Neural crest cell (in vitro differentiated cells): ENCODE measurements at places on chromosomes 2 and 18.
A peak's percentile ranks its signal among the peaks of the same experiment; 100 is the strongest.

DNA sequence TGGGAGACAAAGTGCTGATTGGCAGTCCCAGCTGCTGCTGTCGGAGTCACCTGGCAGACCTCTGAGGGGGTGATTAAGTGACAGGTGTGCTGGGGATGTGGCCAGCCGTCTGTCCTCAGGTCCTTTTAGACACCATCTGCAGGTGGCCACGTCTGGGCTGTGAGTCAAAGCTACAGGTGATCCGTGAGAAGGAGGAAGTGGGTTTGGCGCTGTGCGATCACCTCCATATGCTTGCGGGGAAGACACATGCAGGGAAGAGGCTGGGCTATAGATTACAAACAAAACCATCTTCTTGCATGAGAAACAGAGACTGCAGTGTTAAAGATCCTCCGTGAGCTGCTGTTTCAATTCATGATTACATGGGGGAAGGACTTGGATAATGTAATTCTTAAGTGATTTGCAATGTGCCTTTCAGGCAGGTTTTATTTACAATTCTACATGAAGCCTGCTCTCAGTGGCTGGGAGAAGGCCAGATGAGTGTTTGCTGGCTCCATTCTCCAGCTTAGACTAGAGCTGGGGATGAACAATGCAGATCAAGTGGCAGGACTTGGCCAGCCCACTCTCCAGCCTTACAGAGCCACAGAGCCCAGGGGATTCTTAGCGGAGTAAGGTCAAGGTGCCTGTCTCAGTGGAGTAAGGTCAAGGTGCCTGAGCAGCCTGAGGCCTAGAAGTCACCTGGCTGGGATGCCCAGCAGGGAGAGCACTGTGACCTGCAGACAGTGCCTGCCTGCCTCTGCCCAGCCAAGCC is 87.8 kb downstream of the LYPD1 start:
- peaks cover 30% of the 10 kb centered on the region for H3K4me1 ChIP-seq
- peak overlapping the region; percentile 13 for H3K27ac ChIP-seq
- H3K27me3 ChIP-seq, result no peaks in the 10 kb centered on the region
- no peaks in the 10 kb centered on the region for H3K36me3 ChIP-seq
- H3K4me3 ChIP-seq, result no peak overlapping the region

DNA sequence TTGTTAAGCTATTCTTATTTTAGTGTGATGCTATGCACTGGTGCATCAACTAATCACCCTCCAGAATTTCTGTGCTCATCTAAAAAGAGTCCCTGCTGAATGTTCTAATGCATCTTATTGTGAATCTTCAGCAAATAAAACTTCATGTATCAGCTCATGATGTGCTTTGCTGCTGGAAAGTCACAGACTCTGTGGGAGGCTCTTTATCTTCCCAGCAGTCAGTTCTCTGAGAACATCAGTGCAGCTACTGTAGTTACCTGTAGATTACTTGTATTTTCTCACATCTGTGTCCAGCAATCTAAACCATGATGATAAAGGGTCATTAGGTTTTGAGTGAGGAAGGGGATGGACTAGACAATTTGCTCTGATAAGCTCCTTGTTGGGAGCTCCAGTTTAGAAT is 141.6 kb upstream of the SP3 start:
- no peak overlapping the region for H3K27ac ChIP-seq
- no peaks in the 10 kb centered on the region for H3K4me1 ChIP-seq
- no peaks in the 10 kb centered on the region for H3K27me3 ChIP-seq
- H3K4me3 ChIP-seq, result no peak overlapping the region
- no peaks in the 10 kb centered on the region for H3K36me3 ChIP-seq

- peaks cover 48% of the 10 kb centered on the region for H3K4me1 ChIP-seq
- H3K27me3 ChIP-seq, result no peaks in the 10 kb centered on the region
- H3K36me3 ChIP-seq, result peaks cover 15% of the 10 kb centered on the region
- H3K27ac ChIP-seq, result no peak overlapping the region
- DNase-seq, result no peak
Observed at GRCh38 chr2:226797289-226797988, 2.2 kb downstream of the IRS1 start.

DNA sequence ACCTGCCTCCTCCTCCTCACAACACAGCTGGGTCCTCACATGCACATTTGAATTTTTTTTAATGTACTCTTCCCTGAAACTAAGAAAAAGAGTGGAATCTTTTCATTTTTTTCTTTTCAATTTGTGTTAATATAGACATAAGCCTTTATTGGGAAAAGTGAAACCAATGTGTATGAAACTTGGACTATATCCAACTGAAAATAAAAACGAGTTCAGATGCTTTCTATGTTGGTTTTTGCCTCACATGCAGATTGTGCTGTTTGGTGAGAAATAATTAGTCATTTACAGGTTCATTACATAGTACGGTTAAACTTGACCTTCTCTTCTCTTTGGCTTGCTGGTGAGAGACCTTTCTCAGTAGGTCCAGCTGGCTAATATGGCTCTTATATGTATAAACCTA is 515.2 kb upstream of the FANCL start:
- no peak overlapping the region for H3K27ac ChIP-seq
- no peaks in the 10 kb centered on the region for H3K4me1 ChIP-seq
- H3K4me3 ChIP-seq, result no peak overlapping the region
- no peaks in the 10 kb centered on the region for H3K36me3 ChIP-seq
- DNase-seq, result no peak

- H3K4me3 ChIP-seq, result peak overlapping the region; percentile 96
- H3K27ac ChIP-seq, result peak overlapping the region; percentile 93
- H3K36me3 ChIP-seq, result no peaks in the 10 kb centered on the region
- no peak for DNase-seq
- H3K27me3 ChIP-seq, result no peaks in the 10 kb centered on the region
Observed at GRCh38 chr2:97995026-97995733, 568 bp downstream of the TMEM131 start.

DNA sequence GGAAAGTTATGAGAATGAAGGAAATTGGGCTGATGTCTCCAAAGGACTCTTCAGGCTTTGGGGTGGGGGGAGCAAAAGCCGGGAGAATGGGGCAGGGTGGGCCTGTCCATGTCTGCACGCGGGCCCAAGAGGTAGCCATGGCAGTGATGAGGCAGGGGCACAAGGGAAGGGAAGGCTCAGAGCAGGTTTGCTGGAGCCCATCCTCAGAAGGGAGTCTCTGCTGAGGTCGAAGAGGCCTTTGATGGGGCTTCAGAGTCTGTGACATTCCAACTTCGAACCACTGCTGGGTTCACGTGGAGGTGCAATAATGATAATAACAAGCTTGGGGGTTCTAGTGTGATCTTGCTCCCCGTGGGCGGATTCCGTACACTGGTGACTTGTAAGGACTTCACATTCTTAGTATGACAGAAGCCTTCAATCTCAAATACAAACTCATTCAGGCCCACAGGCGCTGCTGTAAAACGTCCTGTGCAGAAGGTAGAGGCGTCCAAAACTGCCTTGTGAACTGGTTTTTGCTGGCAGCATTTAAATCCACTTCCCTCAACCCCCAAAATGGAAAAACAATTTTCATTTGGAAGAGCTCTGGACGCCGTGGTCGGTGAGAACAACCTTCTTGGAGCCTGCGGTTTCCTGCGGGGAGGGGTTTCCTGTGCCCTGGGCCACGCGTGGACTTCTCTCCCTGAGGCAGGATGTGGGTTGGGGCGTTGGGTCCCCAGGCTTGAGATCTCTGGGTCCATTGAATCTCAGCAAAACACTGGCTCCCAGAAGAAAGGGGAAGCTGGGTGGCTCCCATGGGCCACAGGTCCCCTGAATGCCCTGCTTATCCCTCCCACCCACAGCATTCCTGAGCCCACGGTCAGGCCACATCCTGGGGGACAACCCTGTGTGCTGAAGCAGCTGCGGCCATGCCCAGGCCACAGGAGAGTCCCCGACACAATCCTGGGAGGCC is 151.0 kb downstream of the TPO start:
- DNase-seq, result no peak
- no peaks in the 10 kb centered on the region for H3K4me1 ChIP-seq
- H3K4me3 ChIP-seq, result no peak overlapping the region
- H3K27me3 ChIP-seq, result no peaks in the 10 kb centered on the region
- H3K36me3 ChIP-seq, result peaks cover 9% of the 10 kb centered on the region

DNA sequence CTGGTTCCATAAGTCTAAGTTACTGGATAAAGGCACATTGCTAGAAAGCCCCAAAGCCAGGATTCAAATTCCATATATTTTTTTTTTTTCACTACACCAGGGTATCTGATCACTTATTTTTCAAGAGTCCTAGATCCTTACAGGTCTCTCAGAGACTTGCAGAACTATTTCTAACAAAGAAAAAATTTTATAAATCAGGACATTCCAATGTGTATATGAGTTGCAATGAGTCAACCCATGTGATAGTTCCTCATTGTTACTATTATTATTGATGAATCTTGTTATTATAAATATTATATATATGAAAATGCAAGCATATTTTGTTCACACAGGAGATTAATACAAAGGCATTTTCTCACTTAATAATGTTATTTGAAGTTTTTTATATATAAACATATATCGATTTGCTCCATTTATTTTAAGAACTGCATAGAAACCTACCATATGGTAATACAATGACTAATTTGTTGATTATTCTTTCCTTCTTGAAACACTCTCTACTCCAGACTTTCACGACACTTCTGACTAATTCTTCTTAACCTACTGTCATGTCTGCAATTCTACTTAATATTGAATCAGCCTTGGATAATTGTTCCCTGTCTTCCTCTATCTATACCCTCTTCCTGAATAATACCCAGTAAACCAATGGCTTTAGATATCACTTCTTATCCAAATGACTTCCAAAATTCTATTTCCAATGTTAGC is 968.4 kb upstream of the NRXN1 start:
- H3K36me3 ChIP-seq, result no peaks in the 10 kb centered on the region
- H3K4me1 ChIP-seq, result no peaks in the 10 kb centered on the region
- no peak for DNase-seq
- no peak overlapping the region for H3K27ac ChIP-seq

DNA sequence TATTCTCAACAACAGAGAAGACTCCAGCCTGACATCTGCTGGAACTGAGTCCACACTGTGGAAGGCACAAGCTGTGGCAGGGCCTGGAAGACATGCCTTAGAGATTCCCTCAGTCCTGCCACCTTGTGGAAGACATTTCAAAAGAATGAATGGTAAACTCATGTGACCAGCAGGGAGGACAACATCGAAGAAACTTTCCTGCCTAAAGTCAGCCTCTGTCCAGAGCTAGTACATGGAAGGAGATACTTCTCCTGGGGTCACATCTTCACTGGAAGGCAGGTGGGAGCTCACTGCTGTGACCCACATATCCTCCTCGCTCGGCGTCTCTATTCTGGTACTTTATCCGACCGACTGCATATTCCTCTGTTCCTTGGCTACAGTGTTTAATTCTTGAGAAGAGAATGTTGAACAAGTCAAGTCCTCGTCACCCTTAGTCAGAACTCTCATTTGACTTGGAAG is 59.5 kb downstream of the PUM2 start:
- peak; percentile 61 for DNase-seq
- peak overlapping the region; percentile 60 for H3K27ac ChIP-seq
- peaks cover 7% of the 10 kb centered on the region for H3K4me1 ChIP-seq

GRCh38 chr18:67735506-67735905 is 219.0 kb upstream of the DSEL start:
- no peaks in the 10 kb centered on the region for H3K36me3 ChIP-seq
- no peak overlapping the region for H3K27ac ChIP-seq
- DNase-seq, result no peak
- no peaks in the 10 kb centered on the region for H3K4me1 ChIP-seq

- H3K4me3 ChIP-seq, result peak overlapping the region; percentile 40
- H3K4me1 ChIP-seq, result peaks cover 66% of the 10 kb centered on the region
Observed at GRCh38 chr2:96962567-96963203, 23.7 kb downstream of the FAM178B start.

- DNase-seq, result no peak
- H3K4me3 ChIP-seq, result peak overlapping the region; percentile 76
- no peak overlapping the region for H3K27ac ChIP-seq
- peaks cover 40% of the 10 kb centered on the region for H3K27me3 ChIP-seq
Observed at GRCh38 chr2:40448476-40449079, 3.3 kb downstream of the SLC8A1 start.

DNA sequence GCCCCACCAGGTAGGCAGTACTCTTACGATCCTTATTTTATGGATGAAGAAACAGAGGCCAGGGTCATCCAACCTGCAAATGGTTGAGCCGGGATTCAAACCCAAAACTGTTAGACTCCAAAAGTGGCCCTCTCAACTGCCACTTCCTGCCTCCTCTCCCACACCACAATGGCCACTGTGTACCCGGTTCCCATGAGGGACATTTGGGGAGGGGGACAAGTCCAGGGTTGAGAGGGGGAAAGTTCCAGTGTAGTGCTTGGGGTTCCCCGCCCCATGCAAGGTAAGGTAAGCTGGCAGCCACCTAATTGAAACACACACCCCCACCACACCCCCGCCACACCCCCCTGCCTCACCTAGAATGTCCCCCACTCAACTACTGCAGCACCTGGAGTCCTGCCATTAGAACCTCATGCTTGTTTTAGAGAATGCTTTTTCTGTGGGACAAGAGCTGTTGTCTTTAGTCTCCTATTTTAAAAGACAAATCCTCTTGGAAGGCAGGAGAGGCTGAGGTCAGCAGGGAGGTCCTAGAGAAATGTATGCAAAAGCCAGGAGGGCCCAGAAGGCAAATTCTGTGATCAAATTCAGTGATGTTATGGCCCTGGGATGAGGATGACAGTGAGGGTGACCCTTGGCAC is 145.2 kb downstream of the ZFP36L2 start:
- no peaks in the 10 kb centered on the region for H3K36me3 ChIP-seq
- no peak overlapping the region for H3K27ac ChIP-seq
- peak overlapping the region; percentile 62 for H3K4me3 ChIP-seq
- no peak for DNase-seq
- H3K27me3 ChIP-seq, result no peaks in the 10 kb centered on the region
- H3K4me1 ChIP-seq, result peaks cover 64% of the 10 kb centered on the region

- H3K36me3 ChIP-seq, result no peaks in the 10 kb centered on the region
- H3K4me1 ChIP-seq, result peaks cover 40% of the 10 kb centered on the region
- no peak overlapping the region for H3K27ac ChIP-seq
- H3K4me3 ChIP-seq, result no peak overlapping the region
Observed at GRCh38 chr2:109406301-109406700, 207.5 kb downstream of the SEPTIN10 start.

- peak overlapping the region; percentile 35 for H3K27ac ChIP-seq
- no peak overlapping the region for H3K4me3 ChIP-seq
- peaks cover 5% of the 10 kb centered on the region for H3K4me1 ChIP-seq
- H3K27me3 ChIP-seq, result no peaks in the 10 kb centered on the region
Observed at GRCh38 chr2:100577777-100578176, 15.0 kb downstream of the PDCL3 start.

DNA sequence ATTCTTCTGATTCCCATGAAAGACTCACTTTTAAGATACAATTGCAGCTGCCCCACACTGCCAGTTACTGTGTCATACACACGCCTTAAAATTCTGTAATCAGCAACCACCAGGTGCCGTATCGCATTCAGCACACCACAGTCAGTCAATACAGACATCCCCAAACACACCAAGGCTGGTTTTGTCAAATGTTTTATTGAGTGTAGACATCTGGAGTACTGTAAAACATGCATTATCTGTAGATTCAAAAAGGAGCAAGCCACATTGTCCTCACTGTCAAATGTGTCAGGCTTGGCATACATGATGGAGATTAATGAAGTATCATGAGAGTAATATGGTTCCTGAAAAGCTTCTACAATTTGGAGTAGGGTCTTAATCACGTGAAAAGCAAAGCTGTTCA is 109.7 kb upstream of the SP3 start:
- peaks cover 6% of the 10 kb centered on the region for H3K36me3 ChIP-seq
- no peak overlapping the region for H3K27ac ChIP-seq
- no peak for DNase-seq
- no peaks in the 10 kb centered on the region for H3K27me3 ChIP-seq

GRCh38 chr2:136137982-136138381 is 20.0 kb upstream of the CXCR4 start:
- no peak overlapping the region for H3K4me3 ChIP-seq
- no peaks in the 10 kb centered on the region for H3K36me3 ChIP-seq
- H3K27me3 ChIP-seq, result no peaks in the 10 kb centered on the region
